Left lung (tissue), 14 donors: ENCODE measurements at places on chromosomes 5 and 9. TPM values are rescaled to one million over a fixed set of nuclear protein-coding genes. Genes with fewer than 3 reads are reported as not detected.

DNA sequence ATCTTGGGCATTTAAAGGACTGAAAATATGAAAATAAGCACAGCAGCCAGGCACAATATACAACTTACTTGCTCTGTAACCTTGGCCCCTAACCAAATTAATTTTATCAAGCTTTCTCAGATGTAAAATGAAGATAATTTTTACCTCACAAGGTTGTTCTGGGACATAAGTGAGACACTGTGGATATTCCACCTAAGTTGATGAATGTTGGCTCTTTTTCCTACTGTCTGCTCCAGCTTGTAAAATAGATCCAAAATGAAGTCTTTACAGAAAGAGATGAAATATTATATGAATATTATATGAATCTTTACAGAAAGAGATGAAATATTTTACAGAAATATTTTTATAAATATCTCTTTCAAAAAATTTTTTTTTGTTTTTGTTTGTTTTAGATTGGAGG, 270.1 kb downstream of the DNAH5 start:
- DNase-seq: no peak

- no peak for DNase-seq
Observed at GRCh38 chr5:9104571-9105339, 441.1 kb downstream of the SEMA5A start.

- no peak for DNase-seq
Observed at GRCh38 chr5:39500551-39501175, 75.9 kb upstream of the DAB2 start.

DNA sequence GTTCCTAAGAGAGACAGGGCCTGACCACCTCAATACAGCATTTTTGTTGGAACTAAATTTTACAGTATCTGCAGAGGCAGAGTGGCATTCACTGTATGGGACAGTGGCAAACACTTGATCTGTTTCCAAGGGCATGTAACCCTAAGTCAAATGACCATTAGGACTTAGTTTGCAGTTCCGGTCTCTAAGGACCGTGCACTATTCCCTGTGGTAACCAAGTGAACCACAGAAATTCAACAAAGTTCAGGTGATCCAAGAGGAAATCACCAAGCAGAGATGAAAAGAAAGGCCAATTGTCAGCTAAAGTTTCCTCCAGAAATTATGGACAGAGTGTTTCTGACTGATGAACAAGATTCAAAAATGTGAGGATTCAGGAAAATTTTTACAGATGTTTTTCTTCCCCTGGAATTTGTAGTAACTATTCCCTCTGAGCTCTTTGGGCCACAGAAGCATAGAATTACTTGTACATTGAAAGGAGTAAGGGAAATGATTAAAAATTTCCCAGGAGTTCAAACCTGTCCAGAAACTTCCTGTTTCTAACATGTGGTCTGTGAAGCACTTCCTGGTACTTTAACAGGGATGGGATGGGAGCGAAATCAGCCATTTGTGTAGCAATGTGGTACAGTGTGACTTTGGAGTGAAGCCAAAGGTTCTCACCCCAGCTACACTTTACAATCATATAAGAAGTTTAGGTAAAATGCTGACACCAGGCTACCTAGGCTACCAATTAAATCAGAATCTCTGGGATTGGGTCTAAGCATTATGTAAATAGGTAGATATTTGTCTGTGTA, 266.1 kb upstream of the MAP3K1 start:
- DNase-seq: no peak

- no peak for DNase-seq
Observed at GRCh38 chr5:3077684-3078083, 326.2 kb upstream of the IRX2 start.

- DNase-seq: no peak
Observed at GRCh38 chr9:28779243-28779642, 1206.0 kb upstream of the C9orf72 start.

DNA sequence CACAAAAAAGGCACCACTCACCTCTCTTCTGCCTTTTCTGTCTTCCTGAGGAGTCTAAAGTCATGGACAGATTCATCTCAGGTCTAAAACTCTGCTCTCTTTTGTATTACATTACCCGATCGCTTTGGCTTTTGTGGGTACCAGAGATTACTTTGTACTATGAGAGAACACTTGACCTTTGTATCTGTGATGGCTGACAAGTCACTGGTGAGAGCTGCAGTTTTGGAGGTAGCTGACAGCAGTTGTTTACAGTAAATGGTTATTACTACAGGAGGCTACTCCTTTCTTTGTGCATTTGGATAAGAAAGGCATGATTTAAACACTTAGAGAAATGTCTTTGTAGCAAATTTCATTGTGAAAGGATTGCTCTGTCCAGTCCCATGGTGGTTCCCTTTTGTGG, 307.3 kb downstream of the FBXL17 start:
- DNase-seq: no peak

GRCh38 chr9:12625844-12626243, 67.3 kb upstream of the TYRP1 start:
- DNase-seq: no peak

DNA sequence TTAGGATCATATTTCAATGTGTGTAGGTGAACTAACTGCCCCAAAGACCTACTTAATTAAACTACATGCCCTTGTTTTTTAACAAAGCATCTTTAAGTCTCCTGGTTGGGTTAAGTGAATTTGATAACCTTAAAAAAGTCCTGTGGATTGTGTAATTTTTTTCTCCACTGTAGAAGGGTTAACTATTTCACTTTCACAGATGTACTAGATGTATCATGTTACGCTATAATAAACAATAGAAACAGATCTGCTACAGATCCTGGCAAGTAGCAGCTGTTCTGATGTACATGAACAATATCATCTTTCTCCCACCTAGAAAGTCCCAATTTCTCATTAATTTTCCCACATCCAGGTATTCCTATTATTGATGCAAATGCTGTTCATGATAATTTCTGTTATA, 18.9 kb downstream of the KIF24 start:
- no peak for DNase-seq

GRCh38 chr5:123364441-123365155, 58.6 kb downstream of the CEP120 start:
- no peak for DNase-seq

DNA sequence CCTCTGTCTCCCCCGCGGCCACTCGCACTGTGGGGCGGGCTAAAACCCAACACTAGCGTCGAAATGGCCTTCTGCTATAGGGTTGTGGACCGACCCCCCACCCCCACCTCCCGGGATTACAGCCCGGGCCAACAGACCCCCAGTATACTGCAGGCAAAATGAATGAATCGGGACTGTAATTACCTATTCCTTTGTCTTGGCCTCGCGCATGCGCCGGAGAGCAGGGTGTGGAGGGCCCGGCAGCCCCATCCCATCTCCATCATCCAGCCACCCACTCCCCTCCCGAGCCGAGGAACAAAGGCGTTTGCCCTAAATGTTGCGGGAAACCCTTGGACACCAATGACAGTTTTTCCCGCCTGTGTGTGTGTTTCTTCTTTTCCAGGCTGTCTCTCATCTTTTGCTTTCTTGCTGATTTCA, 1.6 kb downstream of the BASP1 start:
- DNase-seq: peak; percentile 56

GRCh38 chr9:133998915-133999595, 6.9 kb upstream of the VAV2 start:
- no peak for DNase-seq

Gene SHISAL2B
- total RNA-seq: 0.45 TPM

Gene PCDHA9
- 0.20 TPM for total RNA-seq

Gene TAF11L3
- total RNA-seq: not detected

Gene AJM1
- 2.6 TPM for total RNA-seq

Gene TUSC1
- total RNA-seq: 10.3 TPM
